Skeletal muscle cell (primary cell): ENCODE measurements at places on chromosomes 1 and 21.

DNA sequence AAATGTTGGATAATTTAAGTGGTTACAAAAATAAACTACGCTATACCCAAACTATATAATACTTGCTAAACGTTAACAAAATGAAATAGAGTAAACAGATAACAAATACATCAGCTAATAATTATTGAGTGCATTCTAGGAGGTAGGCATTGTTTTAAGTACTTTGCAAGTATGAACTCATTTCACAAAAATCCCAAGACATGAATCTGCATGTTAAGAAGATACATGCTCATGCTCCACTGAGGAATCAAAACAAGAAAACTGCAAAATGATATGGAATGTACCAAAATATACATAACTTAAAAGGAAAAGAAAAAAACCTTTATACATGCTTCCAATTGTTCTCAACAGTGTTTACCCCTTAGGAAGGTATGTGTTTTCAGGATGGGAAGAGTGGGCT lies 2.5 kb downstream of the FRRS1 start:
- no peak for DNase-seq

- DNase-seq: no peak
Measured at GRCh38 chr1:218558271-218558810, 213.2 kb downstream of the TGFB2 start.

GRCh38 chr1:25253911-25254310 lies 6.7 kb upstream of the RSRP1 start:
- DNase-seq: no peak

GRCh38 chr1:214380986-214381695 lies 100.2 kb downstream of the SMYD2 start:
- DNase-seq: no peak

GRCh38 chr1:12172042-12172851 lies 5.5 kb downstream of the TNFRSF1B start:
- no peak for DNase-seq

DNA sequence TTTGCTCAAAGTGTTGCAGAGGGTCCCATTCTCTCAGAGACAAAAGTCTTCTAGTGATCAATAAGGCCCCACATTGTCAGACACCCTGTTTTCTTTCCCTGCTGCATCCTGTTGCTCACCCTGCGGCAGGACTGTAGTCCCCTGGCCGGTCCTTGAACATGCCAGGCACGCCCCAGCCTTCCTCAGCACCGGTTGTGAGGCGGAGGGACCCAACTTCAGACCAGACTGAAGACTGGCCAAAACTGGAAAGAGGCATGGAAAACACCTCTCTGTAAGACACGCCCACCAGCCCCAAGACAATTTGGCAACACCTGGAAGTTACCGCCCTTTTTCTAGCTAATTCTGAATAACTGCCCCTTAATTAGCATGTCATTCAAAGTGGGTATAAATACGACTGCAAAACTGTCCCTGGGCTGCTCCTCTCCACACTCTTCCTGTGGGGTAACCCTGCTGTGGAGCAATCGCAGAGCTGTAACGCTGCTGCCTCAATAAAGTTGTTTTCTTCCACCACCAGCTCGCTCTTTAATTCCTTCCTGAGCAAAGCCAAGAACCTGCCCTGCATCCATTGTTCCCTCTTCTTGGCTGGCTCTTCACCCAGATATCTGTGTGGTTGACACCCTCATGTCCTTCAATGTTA lies 23.8 kb downstream of the PLA2G2A start:
- DNase-seq: no peak

GRCh38 chr1:56533197-56533596 lies 46.2 kb downstream of the PLPP3 start:
- DNase-seq: no peak
